Dorsolateral prefrontal cortex (tissue), 122 donors: ENCODE measurements at places on chromosomes 2 and 18.

DNA sequence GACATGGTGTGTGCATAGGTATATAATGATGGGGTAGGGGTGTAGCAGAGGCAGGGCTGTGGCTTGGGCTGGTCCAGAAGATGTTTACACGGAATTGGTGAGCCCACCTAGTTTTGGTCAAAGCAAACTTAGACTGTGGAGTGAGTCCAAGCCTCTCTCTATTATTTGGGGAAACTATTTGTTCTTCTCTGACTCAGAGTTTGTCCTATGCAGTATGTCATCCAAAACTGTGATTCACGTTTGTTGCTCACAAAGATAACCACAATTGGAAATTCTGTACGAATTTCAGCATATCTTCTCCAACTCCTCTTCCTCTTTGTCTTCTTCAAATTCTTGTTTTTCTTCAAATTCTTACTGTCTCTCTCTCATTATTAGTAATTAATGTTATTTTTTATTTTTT is 292.9 kb downstream of the XIRP2 start:
- no peak for DNase-seq

- no peak for DNase-seq
Measured at GRCh38 chr2:234751275-234751973, 200.4 kb upstream of the SH3BP4 start.

DNA sequence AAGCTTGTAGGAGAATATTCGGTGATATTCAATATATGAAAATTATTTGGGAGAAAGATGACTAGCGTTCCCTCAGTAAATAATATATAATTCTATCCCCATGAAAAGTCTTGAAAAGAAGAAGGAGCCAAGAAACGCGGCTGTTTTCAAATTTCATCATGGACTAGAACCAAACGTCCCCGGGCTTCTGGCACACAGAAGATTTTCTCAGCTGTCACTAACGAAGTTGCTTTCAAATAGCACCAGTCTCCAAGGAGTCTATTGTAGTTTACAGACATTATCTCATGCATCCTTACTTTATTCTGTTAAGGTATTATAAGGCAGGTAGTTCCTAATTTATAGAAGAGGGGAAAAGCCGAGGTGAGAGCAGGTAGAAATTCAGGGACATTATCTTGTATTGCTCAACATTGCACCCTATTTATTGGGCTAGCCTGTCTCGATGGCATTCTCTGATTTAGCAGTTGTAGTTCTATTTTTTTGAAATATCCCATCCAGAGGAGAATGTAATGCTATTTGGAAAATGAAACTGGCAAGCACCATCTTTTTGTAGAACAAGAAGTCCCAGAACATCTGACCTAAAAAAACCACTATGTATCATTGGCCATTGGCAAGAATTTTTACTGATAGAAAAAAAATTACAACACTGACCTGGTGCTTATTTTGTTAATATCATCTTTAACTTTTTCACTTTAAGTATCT is 198.1 kb upstream of the RASGRP3 start:
- no peak for DNase-seq

DNA sequence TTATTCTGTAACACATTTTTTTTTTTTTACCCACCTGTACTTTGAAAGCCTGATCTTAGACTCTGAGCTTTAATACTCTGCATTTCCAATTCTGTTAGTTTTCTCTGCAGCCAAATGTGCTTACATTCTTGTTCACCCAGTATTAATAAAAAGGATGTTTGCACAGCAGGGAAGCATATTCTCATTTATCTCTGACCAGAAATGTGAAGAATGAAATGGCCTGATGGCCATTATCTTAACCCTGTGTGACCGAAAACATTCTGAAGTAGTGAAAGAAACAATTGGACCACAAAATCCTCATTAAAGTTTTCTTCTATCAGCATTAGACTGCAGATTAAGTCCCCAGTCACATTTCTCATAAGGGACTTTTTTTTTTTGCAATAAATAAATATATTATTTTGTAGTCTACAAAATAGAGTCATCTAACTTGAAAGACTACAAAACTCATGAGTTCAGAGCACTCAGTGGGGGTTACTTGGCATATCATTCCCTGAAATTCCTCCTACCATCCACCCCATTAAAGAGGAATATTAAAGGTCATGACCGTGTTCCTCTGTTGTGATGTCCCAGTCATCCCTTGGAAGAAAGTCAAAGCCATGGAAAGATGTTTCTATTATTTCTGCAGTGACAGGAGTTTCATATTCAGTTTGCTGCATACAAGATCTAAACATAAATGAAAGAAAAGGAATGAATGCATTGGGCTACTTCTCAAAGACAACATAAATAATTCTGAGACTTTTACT is 364.4 kb downstream of the RND3 start:
- no peak for DNase-seq

- no peak for DNase-seq
Measured at GRCh38 chr2:127577208-127577475, 41.7 kb downstream of the MYO7B start.
